ENCODE measurements at places on chromosomes 6 and 20.

DNA sequence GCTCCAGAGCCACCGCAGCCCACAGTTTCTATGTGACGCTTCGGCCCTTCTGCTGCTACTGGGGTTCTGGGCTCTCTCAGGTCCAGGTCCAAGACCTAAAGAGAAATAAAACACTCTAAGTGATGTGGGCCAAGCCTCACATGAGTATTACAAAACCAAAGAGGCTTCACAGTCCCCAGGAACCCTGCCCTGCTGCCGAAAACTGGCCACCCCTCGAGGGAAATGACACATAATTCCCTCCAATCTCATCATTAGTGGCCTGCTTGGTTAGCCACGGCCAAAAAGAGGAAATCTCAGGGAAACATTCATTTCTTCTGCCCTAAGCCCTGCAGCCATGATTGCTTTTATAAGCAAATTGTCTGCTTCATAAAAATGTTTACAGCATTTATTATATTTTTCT lies 32.5 kb downstream of the DLL1 start:
- DNase-seq: no peak

DNA sequence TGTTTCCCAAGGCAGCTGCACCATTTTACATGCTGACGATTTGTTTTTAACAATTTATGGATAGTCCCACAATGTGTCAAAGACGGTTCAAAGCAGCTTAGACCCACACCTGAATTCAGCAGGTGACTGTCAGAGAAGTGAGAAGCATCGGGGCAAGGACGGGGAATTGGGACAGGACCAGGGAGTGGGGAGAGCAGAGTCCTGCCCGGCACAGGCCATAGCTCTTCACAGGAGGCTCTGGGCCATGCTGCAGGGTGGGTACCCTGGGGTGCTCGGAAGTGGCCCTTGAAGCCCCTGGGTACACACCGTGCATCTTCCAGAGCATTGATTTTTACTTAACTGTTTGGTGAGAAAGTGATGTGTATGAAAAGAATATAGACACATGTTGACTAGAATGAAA lies 33.2 kb upstream of the PHACTR3 start:
- DNase-seq: no peak

DNA sequence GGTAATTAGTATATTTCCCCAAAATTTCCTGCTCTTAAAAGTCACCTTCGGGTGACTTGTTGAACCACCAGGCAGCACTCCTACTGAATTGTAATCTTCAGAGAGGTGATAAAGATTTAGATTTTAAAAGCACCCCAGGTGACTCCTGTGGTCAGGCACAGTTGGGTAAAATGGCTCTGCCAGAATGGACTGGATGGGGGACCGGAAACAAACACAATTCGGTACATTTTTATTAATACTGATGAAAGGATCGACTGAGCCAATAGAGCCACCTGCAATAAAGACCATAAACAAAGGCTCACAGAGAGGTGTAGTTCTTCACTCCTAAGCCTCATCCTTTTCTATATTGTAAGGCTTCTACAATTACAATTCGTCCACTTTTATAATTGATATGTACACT lies 19.6 kb upstream of the FAM83C start:
- no peak for DNase-seq

DNA sequence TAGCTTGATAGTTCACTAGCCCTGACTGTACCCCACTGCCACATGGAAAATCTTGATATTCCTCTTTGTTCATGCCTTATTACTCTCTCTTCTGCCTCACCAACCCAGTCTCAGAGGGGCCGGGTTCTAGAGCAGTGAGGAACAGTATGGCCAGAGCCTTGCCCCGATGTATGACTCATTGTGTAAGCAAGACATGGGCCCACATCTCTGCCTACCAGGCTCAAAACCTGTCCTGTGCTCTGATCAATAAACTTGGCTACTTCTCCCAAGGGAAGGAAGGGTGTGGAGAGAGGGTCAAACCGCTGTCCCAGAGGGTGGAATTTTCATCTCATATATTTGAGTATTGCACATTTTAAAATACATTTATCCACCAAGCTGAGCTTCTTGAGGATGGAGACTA lies 91.7 kb downstream of the DNAH8 start:
- no peak for DNase-seq

- DNase-seq: no peak
These were observed 136.6 kb downstream of the HTR1B start for GRCh38 chr6:77326711-77327110.

DNA sequence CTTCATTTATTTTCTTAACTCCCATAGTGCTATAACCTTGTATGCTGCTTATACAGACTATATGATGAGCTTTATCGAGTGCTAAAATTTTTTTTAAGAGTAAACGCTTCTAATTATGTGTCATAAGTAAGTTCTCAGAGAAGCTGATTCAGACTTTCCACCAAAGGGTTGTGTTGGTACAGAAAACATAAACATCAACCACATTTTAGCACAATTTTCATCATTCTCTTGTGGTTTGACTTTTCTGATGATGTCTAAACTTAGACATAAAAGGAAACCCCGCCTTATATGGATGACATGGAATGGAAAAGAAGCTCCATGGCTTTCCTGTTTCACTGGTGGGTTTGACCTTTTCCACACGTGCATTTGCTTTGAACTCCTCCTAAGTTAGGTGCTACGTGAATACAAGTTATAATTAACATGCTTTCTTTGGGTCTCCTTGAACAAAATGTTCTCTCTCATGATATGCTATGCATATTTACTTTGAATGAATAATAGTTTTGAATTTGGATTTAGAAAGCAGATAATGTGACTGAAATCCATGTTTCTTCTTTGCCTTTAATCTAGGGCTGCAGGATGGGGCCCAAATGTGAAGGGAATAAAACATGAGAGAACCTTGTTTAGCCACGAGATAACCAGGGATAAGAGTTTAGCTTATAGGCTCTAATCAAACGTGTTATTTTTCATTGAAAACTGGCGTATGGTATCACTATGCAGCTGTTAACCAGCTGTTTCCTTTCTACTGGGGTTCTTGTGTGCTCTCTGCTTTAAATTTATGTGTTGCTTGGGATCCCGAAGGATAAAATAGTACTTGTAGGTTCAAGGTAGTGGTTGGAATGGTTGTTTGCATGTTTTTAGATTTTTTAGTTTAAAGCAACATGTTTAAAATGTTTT lies 127.1 kb upstream of the AHI1 start:
- DNase-seq: no peak

DNA sequence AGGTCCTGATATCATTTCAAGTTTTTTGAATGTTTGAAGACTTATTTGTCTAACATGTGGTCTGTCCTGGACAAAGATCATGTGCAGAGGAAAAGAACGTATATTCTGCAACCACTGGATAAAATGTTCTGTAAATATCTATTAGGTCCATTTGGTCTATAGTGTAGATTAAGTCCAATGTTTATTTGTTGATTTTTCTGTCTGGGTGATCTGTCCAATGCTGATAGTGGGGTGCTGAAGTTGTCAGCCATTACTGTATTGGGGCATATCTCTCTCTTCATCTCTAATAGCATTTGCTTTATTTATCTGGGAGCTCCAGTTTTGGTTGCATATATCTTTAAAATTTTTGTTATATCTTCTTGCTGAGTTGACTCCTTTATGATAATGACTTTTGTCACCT lies 258.4 kb upstream of the CITED2 start:
- no peak for DNase-seq

DNA sequence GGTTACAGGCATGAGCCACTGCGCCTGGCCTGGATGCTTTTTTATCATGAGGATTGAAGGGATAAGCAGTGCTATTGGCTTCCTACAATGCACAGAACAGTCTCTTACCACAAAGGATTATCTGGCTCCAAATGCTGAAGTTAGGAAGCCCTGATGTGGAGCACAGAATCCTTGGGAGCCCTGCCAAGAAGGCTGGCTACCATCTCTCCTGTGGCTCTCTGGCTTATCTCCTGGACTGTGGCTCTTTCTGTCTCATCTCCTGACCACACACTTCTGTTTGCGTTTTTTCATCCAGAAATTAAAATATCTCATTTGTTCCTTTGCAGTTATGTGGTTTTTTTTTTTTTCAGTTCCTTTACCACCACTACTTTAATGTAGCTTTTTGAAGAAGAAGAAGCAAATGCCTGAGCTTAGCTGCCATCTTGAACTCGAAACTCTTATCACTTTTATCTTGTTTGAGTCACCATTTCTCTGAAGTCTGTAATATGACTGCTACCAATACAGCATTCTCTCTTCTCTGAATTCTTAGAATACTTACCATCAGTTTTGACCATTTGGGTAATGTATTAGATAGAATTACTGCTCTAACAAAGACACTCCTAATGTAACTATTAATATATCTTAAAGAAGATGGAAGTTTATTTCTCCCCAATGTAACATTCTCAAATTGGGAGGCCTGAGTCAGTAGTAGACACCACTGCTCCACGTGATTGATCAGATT lies 1044.7 kb downstream of the KIF16B start:
- DNase-seq: no peak

DNA sequence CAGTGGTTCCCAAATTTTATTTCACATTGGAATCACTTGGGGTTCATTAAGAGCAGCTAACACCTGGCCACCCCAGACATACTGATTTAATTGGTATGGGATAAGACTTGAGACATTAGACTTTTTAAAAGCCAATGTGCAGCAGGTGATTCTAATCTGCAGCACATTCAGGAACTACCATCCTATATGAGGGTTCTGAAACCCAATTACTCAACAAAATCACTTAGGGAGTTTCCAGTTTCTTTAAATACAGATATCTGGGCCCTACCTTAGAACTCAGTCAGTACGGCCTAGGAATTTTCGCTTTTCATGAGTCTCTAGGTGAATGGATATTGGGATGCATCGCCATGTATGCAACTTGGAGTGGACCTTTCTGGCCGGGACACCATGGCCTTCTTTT lies 24.0 kb upstream of the L3MBTL3 start:
- no peak for DNase-seq

- DNase-seq: no peak
These were observed 200.2 kb upstream of the ID4 start for GRCh38 chr6:19637010-19637409.

- DNase-seq: no peak
These were observed 8.0 kb upstream of the IER3 start for GRCh38 chr6:30752157-30752927.

GRCh38 chr6:130908188-130908587 lies 81.0 kb downstream of the SMLR1 start:
- DNase-seq: no peak

DNA sequence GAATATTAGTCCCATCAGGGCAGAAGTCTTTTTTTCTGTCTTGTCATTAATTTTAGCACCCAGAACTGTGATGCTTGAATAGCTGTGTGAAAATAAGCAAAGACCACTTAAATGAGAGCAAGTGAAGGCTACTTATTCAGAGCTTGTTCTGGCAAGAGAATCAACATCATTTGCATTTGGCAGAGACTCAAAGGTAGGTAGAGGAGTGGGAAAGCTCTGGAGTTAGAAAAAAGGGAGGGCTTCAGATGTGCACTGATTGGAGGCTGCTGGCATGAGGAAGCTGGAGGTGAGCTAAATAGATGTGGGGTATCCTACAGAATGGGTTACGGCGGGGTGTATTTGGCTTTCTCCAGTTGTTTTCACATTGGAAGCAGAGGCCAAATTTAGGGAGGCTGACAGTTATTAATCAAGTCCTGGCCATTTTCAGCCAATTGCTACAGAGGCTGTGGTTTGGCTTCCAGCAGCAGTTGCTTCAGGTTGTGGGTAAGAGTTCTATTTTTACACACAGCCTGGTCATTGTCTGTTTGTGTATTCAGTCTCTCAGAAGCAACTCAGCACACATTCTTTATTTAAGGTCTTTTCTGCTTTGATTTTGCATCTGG lies 254.3 kb downstream of the BTBD3 start:
- no peak for DNase-seq

DNA sequence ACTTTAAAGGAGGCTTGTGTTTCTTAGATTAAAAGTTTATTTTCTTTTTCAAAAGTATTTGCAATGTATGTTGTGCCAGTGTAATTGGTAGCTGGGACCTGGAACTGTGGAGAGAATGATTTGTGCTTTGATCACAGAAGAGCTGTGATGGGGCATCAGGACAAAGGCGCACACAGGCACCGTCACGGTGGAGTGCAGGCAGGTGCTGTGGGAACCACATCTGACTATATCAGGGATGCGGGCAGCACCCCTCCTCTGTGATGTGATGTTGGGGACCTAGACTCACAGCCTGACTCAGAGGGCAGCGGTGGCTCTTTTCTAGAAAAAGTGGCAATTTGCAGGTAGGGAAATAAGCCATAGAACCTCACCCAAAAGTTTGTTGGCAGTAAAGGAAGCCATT lies 34.5 kb downstream of the SYTL3 start:
- DNase-seq: no peak

DNA sequence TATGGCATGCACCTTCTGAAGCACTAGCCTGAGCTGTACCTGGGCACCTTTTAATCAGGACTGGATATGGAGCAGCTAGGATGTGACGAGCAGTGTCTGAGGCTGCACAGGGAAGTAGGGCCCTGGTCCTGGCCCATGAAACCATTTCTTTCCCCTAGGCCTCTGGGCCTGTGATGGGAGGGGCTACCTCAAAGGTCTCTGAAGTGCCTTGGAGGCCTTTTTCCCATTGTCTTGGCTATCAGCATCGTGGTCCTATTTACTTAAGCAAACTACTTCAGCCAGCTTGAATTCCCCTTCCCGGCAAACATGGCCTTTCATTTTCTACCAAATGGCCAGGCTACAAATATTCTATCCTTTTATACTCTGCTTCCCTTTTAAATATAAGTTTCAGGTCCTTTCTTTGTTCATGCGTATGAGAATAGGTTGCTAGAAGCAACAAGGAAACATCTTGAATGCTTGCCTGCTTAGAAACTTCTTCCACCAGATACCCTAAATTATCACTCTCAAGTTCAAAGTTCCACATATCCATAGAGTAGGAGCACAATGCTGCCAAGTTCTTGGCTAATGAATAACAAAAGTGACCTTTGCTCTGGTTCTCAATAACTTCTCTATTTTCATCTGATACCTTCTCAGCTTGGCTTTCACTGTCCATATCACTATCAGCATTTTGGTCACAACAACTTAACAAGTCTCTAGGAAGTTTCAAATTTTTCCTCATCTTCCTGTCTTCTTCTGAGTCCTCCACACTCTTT lies 673.1 kb downstream of the HTR1B start:
- no peak for DNase-seq

DNA sequence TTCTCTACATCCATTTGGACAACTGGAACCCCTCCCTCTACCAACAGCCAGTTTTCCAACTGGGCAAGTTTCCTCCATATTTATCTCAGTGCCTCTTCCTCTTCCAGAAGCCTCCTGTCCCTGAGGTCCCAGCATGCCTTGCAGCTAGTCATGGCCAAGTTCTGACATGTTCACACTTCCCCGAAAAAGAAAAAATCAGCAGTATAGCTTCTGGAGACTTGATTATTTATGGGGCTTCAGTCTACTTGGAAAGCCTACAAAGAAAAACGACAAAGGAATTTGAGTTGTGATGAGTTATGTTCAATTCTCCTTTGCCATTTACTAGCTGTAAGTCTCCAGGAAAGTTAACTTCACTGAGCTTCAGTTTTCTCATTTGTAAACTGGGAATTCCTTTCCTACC lies 406.5 kb downstream of the MAFB start:
- no peak for DNase-seq

DNA sequence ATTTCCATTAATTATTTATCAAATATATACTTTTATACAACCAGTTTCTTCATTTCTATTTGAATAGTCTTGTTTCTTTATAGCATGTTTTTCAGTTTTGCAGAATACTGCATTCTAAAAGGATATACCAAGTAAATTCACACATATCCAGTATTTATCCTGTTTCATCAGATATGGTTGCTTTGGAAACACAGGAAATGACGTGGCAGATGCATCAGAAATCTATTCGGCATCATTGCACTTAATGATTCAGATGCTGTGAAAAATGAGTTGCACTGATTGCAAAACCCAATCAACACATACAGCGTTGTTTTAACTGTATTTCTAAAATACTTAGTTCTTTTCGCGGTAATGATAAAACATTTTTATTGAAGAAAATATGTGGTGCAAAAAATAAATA lies 594.9 kb downstream of the CDH26 start:
- no peak for DNase-seq

- no peak for DNase-seq
These were observed 147.2 kb upstream of the HMGCLL1 start for GRCh38 chr6:55726144-55726543.
